ENCODE measurements at places on chromosomes 5 and 9.

- DNase-seq, result no peak
Observed at GRCh38 chr5:19044931-19045695, 942.9 kb downstream of the CDH18 start.

GRCh38 chr9:114612272-114612923 lies 1.3 kb downstream of the TMEM268 start:
- no peak for DNase-seq

DNA sequence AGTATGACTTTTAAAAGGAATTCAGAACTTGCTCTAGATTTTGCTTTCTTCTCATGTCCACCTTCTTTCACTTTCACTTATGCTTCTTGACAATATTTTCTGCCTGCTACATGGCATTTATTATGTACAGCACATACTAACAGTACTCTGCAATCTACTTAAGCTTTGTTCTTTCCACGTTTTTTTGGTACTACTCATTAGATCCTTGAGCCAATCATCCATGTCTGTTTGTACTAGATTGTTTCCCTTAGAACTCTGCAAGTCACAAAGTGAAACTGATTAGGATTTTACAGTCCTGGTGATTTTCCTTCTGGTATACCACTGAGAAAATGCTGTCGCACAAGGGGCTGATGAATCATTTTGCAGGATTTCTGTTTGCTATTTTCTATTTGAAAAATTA lies 78.3 kb downstream of the PARP8 start:
- DNase-seq, result no peak

GRCh38 chr5:72644296-72644695 lies 137.1 kb upstream of the ZNF366 start:
- no peak for DNase-seq

GRCh38 chr5:1185038-1185627 lies 16.3 kb upstream of the SLC6A19 start:
- DNase-seq, result no peak

DNA sequence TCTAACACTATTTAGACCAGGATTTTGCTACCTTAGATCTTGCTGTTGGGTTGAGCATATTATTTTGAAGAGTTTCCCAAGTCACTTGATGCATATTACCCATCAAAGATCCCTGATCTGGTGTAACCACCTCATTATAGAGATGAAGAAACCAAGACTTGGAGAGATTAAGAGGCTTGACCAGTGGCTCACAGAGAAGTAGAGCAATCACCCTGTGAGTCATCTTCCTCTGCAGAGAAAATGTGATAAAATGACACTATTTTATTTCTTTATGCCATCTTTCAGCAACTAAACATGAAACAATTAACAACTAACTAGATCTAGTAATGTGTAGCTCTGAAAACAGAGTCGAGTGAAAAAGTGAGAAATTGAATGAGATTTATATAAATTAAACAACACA lies 76.1 kb downstream of the KIF4B start:
- DNase-seq, result no peak

All from NCI-H1930 (cell line).